ENCODE measurements at places on chromosomes 5 and 9. TPM values are rescaled to one million over a fixed set of nuclear protein-coding genes. Genes with fewer than 3 reads are reported as not detected.

MAPK9 gene
- 37.8 TPM for total RNA-seq

GRCh38 chr5:159208514-159209437 lies 577 bp downstream of the RNF145 start:
- DNase-seq: no peak

- no peak for DNase-seq
Observed at GRCh38 chr5:113761594-113761993, 248.1 kb downstream of the YTHDC2 start.

DNA sequence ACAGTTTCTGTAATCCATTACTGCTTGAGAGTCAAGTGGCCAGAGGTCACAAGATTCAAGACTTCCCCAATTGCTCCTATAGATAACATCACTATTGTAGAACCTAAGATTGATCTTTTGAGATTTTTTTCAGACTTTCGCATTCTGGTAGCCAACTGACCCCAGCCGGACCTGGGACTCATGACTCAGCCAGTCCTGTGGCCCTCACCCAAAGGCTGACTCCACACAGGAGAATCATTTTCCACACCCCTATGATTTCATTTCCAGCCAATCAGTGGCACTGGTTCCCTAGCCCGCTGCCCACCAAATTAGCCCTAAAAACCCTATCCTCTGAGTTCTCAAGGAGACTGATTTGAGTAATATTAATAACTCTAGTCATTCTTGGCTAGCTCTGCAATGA lies 36.2 kb downstream of the TARS1 start:
- no peak for DNase-seq

DNA sequence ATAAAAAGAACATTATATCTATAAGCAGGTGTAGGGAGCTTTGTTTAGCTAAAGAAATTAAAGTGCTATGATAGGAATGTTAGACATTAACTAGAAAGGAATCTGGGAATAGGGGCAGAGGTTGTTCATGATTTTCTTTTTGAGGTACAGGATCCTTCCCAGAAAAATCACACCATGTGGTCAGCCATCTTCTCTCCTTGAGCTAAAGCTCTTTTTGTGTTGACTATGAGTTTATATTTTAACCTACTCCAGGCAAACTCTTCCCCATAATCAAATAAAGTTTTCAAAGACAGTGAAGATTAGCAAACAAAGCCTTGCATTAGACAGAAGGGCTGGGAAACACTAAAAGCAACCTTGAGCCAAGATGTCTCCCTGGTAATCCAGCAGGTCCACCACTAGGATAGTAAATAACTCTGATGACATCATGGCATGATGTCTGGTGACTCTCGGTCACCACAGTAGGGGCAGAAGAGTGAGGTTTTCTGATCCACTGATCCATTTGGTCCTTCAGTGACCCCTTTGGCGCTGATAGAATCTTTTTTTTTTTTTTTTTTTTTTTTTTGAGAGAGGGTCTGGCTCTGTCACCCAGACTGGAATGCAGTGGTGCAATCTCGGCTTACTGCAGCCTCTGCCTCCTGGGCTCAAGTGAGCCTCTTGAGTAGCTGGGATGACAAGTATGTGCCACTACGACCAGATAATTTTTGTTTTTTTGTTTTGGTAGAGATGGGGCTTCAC lies 30.6 kb upstream of the IL6ST start:
- no peak for DNase-seq
